Endothelial cell (in vitro differentiated cells): ENCODE measurements at places on chromosomes 7 and 10.

DNA sequence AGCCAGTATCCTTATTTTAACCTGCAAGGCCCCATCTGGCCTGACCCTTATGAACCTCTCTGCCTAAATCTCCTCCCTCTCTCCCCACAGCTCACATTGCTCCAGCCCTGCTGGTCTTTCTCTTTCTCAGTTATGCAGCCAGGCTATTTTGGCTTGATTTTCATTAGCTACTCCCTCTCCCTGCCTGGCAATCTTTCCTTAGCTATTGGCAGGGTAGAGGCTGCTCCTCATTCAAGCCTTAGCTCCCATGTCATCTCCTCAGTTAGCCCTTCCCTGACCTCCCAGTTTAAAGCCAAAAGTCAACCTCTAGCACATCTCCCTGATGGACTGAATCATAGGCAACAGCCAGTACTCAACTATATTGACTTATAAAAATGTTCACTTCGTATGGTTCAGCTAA lies 214.4 kb upstream of the CELF2 start:
- DNase-seq: no peak

- DNase-seq: no peak
These were observed 323.7 kb downstream of the CDK14 start for GRCh38 chr7:90919816-90920215.

DNA sequence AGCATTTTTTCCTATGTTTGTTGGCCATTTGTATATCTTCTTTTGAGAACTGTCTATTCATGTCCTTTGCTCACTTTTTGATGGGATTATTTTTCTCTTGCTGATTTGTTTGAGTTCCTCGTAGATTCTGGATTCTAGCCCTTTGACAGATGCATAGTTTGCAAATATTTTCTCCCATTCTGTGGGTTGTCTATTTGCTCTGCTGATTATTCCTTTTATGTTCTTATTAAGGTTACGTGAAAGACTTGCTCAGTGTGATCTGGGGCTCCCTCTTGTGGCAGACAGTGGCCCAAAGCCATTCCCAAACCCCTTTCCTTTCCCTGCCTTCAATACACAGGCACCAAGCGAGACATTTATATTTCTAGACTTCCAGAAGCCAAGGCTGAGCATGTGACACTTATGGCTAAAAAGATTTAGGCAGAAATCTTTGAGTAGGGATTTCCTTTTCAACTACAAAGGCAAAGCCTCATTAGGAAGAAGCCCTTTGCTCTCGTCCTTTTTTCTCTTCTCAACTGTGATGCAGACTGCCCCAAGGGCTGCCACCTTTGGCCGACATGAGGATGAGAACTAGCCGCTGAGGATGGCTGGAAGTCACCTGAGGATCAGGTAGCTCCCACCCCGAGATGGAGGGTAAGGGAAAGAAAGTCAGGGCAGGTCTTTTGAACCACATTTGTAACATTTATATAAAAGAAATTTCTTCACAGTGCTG lies 23.6 kb downstream of the ST8SIA6 start:
- peak; percentile 77 for DNase-seq

- no peak for DNase-seq
These were observed 86.4 kb upstream of the DGKB start for GRCh38 chr7:14988941-14989340.

GRCh38 chr7:4797858-4798705 lies 22.7 kb downstream of the AP5Z1 start:
- DNase-seq: peak; percentile 88
